ENCODE measurements at places on chromosomes 5 and 9.

DNA sequence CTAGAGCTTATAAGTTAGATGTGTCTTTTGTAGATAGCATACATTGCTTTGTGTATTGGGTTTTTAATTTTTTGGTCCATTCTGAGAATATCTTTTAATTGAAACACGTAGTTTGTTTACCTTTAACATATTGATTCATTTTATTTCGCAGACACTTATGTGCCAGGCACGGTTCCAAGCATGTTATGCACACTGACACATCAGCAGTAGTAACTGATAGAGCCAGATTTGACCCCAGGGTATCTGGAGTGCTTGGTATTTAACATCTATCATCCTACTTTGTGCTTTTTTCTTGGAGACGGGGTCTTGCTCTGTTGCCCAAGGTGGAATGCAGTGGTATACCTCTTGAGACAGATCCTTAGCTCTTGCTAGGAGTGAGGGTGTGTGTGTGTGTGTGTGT, 71.9 kb downstream of the USP20 start:
- no peak for DNase-seq

DNA sequence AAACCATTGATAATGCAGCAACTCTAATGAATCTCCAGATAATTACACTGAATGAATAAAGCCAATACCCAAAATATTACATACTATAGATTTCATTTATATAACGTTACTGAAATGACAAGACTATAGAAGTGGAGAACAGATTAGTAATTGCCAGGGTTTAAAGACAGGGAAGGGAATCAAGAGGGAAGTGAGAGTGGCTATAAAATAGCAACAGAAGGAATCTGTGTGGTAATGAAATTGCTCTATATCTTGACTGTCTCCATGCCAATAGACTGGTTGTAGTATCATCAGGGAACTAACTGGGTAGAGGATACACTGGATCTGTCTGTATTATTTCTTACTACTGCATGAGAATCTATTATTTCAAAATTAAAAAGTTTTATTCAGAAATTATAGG, 396.5 kb upstream of the RPS23 start:
- DNase-seq, result no peak

DNA sequence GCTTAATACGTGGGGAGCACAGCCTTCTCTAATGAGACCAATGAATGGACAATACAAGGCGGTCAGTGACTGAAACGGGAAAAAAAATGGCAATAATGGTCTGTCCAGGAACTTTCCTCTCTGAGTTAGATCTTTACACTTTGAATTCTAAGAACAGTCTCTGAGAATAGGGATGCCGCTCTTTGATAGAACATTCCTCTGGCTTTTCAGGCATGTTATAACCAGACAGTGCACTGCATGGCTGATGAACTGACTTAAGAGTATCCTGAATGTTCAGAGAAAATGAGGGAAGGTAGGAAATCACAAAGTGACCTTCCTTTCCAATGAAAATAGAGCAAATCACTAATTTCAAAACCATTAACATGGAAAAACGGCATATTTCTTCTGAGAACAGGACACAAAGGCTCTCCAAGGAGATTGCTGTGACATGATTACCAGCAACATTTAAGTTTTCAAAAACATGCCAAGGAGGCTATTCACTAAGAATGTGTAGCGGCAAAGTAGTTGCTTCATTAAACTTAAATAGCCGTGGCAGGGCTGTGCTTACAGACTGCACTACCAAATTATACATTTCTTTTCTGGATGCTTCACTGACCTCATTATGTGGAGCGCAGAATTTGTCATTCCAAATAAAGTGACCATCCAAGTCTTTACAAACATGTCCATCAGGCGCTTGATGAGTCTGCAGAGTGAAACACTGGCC, 105.9 kb downstream of the MARCHF3 start:
- DNase-seq, result no peak

GRCh38 chr5:50559955-50560354, 106.5 kb upstream of the PARP8 start:
- DNase-seq, result no peak

- no peak for DNase-seq
Observed at GRCh38 chr5:160474084-160474483, 52.4 kb downstream of the PTTG1 start.

DNA sequence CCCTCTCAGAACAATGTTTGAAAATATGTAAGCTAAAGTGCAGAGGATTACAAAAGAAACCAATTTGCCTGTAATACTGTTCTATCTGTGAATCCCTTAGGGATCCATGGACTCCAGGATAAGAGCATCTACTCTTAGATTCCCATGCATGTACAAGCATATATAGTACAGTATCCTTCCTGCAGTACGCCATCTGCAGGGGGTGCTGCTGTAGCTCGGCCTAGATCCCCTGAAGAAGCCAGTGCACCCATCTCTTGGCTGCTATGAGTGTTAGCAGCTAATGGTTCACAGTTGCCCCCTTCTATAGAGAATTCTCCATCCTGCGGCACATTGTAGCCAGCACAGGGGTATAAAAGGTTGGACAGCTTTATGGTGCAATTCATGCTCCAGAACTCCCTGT, 61.8 kb upstream of the SLC30A5 start:
- DNase-seq, result no peak

- DNase-seq, result no peak
Observed at GRCh38 chr9:72791436-72791835, 161.4 kb downstream of the ALDH1A1 start.

GRCh38 chr5:61910771-61911170, 395.2 kb upstream of the KIF2A start:
- no peak for DNase-seq

GRCh38 chr9:111040494-111040893, 2.2 kb upstream of the LPAR1 start:
- DNase-seq, result no peak

- no peak for DNase-seq
Observed at GRCh38 chr9:69757996-69758675, 1.7 kb downstream of the PTAR1 start.

- DNase-seq, result no peak
Observed at GRCh38 chr5:150152636-150153462, 2.8 kb downstream of the PDGFRB start.

DNA sequence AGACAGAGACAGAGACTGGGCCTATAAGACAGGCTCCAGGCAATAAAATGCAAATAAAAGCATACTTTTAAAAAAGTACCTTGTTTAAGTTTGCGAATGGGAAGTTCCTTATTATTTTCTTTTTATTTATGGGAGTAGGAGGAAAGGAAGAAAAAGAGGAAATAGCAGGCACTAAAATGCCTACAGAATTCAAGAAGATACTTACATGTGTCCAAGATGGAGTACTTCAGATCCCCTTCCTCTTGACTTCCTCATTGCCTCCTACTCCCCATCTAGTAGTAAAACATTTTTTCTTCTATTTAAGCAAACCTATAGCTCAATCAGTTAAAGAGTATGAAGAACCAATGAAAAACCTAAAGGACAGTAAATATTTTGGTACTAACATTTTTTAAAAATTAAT, 24.8 kb downstream of the GKAP1 start:
- DNase-seq, result no peak

DNA sequence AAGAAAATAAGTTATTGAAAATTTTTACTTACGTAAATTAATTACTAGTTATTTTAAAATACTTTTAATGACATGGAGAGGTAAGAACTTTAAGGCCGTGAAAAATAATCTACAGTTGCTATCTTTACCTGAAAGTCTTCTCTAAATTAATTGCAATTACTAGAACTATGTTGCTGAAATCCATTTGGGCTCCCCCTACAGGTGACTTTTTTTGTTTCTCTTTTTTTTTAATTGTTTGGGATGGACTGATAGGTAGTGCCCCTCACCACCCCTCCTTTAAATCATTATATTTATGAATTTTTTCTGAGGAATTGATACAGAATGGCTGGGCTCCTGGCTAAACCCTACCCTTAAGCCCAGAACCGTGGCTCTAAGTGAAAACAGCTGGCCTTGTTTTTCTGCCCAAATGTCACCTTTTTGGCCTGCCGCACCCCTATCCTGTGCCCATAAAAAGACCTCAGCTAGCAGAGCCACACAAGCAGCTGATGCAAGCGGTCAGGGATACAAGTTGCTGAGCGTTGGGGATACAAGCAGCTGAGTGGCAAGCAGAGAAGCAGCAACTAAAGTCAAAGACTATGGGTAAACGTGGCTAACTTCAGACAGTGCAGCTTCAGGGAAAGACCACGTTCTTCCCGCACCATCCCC, 315.2 kb upstream of the ACO1 start:
- DNase-seq, result no peak

- no peak for DNase-seq
Observed at GRCh38 chr9:18347386-18348082, 126.4 kb upstream of the ADAMTSL1 start.

GRCh38 chr5:144598451-144599068, 427.9 kb downstream of the KCTD16 start:
- no peak for DNase-seq

- DNase-seq, result no peak
Observed at GRCh38 chr9:77375956-77376532, 198.7 kb downstream of the VPS13A start.

GRCh38 chr5:77869116-77869798, 93.1 kb upstream of the TBCA start:
- DNase-seq, result no peak

DNA sequence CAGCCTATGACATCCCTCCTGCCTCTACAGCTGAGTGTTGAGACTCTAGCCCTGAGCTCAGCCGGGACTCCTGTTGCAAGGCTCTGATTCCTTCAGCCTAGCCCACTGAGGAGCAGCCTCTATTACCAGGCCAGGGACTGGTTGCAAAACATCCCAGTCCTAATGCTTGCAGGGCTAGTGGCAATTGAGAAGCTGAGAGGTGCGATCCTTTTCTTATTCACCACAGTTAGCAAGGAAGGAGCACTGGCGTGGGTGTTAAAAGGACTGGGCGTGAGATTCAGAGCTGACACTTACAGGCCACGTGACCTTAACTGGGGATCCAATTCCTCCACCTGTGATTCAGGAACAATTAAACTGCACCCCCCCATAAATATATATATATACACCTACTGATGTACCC, 58.8 kb downstream of the GARNL3 start:
- DNase-seq, result no peak

GRCh38 chr5:65032250-65032649, 263.5 kb downstream of the CWC27 start:
- no peak for DNase-seq

DNA sequence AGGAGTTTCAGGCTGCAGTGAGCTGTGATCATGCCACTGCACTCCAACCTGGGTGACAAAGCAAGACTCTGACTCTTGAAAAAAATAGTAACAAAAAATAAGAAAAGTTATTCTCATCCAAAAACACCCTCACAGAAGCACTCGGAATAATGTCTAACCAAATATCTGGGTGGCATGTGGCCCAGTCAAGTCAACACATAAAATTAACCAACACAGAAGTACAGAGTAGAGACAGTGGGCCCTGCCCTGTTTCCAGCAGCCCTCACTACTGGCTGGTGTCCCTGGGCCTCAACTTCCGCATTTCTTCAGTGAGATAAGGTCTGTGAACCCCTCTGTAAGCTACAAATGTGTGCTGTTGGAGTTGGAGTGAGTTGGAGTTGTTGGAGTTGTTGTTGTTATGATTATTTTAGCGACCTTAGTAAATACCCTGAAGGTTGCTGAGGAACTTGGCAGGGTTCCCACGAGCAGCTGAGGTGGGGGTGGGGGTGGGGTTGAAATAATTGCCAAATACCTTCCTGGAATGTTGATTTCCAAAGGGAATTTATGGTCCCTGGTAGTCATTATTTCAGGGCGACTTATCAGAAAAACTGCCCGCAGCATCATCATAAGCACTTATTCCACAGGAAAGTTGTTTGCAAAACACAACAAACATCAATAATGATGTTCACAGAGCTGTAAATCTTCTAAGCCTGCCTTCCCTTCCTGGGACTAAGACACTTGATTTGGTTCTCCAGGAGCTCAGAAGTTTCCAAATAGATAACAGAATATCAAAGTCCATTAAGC, 30.2 kb downstream of the C5orf15 start:
- no peak for DNase-seq

DNA sequence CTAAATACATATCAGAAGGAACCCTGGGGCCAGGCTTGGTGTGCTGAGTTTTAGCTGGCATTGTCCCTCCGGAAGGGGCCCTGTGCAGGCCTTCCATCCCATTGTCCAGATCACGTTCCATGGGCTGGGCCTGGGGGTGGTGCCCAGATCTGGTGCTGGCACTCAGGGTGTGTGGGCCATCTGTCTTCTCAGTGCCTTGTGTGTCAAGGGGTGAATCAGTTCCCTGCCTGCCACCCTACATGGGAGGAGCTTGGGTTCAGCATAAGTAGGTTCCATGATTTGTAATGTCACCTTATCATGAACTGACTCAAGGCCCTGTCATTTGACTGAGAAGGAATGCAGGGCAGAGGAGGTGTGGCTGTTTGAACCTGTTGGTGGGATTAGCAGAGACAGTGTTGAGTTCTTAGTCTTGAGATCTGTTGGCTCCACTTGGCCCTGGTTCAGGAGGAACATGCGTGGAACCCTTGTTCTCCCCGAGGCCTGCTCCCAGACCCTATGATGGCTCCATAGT, 176.8 kb downstream of the MACROH2A1 start:
- no peak for DNase-seq

GRCh38 chr9:126839301-126839700, 21.1 kb upstream of the ZBTB34 start:
- DNase-seq, result no peak

DNA sequence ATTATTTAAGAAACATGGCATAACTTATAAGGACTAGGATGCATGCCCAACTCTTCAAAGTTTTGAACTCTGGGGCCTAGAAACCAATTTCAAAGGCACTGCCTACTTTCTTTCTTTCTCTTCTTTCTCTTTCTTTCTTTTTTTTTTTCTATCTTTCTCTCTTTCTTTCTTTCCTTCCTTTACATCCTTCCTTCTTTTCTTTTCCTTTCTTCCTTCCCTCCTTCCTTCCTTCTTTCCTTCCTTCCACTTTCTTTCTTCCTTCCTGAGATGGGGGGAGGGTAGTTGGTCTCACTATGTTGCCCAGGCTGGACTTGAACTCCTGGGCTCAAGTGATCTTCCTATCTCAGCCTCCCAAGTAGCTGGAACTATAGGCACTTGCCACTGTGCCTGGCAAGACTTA, 15.9 kb upstream of the TOMM5 start:
- DNase-seq, result no peak

GRCh38 chr5:14569948-14570691, 11.5 kb upstream of the OTULINL start:
- no peak for DNase-seq
